ENCODE measurements at places on chromosomes 4 and X.

GRCh38 chrX:8730812-8731558 is 952 bp downstream of the ANOS1 start:
- DNase-seq, result no peak

DNA sequence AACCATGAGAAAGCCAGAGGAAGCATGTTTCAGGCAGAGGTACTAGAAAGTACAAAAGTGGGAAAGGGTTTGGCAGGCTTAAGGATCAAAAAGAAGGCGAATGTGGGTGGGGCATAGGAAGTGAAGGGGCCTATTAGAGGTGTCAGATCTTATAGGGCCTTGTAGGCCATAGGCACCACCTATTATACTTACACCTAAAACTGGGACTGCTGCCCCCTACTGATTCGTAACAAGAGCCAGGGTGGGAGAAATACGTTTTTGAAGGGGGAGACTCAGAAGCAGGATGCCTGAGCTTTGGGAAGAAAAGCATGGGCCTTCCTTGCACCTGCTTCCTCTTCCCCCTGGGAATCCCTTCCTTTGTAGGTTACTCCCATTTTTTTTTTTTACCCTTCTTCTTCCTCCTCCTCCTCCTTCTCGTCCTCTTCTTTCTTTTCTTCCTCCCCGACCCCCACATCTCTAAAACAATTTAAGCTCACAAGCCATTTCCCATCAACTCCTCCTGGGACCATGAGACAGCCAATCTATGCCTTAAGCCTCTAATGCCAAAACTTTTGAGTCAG is 40.7 kb upstream of the GPC3 start:
- DNase-seq, result no peak

DNA sequence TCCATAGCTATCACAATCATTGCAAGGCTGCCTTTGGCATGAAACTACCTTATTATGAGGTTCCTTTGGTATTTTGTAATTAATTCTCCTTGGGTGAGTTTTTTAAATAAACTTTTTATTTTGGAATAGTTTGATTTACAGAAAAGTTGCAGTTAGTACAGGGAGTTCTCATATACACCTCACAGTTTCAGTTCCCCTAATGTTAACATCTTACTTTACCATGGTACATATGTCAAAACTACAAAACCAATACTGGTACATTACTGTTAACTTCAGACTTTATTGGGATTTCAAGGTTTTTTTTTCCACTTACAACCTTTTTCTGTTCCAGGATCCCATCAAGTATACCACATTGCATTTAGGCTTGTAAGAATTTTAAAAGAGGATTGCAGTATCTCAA is 52.0 kb upstream of the RGN start:
- DNase-seq, result no peak

GRCh38 chrX:31366041-31366440 is 294.2 kb upstream of the FTHL17 start:
- DNase-seq, result no peak

- DNase-seq, result no peak
Observed at GRCh38 chrX:107675823-107676555, 47.7 kb downstream of the PRPS1 start.

DNA sequence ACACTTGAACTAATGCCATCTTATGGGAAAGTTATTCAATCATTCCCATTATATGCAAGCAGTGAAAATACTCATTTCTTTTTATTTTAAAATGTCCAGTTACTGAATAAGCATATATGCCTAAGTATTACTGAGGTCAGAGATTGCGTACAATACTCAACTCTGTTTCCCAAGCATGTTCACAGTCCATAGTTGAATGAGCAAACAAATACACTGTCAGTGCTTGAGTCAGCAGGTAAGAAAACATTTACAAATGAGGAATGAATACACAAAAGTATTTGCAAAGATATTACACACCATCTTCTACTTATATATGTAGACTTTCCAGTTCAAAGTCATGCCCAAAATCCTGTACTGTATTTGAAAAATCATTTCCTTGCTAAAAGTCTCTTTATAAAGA is 74.1 kb downstream of the TSPAN5 start:
- DNase-seq, result no peak

DNA sequence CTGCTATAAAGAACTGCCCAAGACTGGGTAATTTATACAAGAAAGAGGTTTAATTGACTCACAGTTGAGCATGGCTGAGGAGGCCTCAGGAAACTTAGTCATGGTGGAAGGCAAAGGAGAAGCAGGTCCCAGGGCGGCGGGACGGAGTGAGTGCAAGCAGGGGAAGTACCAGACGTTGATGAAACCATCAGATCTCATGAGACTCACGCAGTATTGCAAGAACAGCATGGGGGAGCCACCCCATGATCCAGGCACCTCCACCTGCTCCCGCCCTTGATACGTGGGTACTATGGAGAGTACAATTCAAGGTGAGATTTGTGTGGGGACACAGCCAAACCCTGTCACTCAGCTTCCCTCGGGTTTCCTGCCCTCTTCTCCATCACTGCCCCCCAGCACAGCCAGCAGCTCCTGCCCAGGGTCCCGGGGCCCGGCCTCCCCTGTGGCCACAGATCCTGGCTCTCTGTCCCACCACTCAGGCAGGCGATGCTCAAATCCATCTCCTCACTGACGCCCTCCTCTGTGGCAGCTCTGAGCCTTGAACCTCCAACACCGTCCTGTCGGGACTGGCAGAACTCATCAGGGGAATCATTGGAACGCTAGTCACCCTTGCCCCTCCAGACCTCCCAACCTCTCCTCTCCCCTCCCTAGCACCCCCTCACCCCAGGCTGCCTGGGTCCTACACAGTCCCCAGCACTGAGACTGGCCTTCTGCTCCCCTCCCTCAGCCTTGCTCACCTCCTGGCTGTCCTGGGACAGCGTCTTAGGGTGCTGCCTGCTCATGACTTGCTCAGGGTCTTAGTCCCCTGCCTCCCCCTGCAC is 37.6 kb downstream of the FGFRL1 start:
- DNase-seq, result no peak

DNA sequence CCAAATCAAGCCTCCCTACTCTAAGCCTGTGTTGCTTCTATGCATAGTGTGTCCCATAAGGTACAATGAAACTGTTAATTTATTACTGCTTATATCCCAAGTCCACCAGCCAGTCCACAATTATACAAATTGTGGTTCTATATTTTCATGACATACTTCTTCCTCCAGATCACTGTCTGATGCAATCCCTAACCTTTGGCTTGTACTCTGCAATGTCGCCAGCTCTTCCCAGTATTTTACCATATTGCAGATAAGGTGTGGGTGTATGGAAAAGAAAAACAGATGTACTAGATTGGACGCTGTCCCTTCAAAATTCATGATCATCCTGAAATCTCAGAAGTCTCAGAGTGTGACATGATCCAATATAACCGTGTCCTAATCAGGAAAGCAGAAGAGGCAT is 286.2 kb downstream of the GASK1B start:
- no peak for DNase-seq

- no peak for DNase-seq
Observed at GRCh38 chr4:21753084-21753760, 195.3 kb downstream of the KCNIP4 start.

DNA sequence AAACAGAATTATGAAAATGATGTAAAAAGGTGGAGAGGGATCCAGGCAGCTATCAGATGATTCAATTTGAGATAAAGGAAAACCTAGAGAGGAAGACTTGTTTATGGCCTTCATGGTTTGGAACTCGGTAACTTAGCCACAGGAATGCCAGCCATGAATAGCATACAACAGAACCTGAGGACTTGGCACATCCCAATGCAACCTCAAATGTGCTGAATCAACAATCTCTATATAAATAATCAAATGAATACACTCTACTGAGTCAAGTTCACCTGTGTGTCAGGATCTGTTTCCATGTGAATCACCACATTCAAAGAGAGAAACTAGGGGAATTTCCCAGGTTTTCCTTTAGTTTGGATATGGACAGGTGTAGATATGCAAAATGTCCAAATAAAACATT is 86.9 kb downstream of the MBNL3 start:
- no peak for DNase-seq

DNA sequence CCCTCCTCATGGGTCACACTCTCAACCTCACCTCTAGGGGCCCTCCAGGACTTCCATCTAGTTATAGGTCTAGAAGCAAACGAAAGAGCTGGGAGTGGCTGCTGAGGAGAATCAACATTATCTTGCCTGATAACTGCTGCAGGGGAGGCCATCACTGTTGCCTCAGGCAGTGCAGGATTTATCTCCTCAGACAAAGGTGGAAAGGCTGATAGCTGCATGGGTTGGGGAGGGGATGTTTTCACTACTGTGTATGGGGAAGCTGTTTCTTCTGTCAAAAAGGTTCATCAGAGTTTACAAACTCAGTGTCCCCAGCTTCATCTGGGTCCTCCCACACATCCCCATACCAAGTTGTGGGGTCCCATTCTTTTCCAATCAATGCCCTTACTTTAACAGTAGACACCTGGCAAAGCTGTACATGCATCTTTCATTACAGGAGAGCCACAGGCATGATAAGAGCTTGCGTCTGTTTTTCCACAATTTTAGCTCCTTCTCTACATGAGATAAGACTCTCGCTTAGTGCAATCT is 17.6 kb upstream of the PRDM8 start:
- DNase-seq, result no peak

- no peak for DNase-seq
Observed at GRCh38 chr4:16858275-16858752, 40.1 kb downstream of the LDB2 start.

DNA sequence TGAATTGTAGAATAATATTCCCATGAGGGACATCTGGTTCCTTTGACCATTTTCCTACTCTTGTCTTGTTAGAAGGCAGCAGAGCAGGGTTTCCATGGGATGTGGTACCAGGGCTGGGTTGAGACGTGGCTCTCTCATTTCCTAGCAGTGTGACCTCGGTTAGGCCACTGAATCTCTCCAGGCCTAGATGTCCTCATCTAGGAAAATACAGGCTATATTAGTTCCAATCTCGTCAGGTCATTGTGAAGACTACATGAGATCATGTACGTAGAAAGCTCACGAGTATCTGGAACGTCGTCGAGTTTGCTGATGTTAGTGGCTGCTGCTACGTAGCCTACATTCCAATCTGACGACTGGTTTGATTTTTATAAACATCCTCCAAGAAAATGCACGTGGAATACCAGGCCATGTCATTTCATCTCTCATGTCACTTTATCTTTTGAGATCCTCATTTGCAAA is 278.2 kb upstream of the GATB start:
- no peak for DNase-seq

DNA sequence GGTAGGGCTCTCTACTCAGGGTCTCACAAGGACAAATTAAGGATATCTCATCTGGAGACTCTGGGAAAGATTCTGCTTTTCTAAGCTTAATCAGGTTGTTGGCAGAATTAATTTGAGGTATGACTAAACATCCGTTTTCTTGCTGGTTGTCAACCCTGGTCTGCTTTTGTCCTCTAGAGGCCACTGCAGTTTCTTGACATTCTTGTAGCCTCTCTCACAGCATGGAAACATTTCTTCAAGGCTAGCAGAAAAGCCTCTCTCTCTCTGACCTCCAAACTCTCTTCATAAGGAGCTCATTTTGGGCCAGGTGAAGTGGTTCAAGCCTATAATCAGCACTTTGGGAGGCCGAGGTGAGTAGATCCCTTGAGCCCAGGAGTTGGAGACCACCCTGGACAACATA is 749.5 kb upstream of the PCDH7 start:
- no peak for DNase-seq

GRCh38 chr4:164880489-164881262 is 3.7 kb downstream of the APELA start:
- DNase-seq, result no peak

DNA sequence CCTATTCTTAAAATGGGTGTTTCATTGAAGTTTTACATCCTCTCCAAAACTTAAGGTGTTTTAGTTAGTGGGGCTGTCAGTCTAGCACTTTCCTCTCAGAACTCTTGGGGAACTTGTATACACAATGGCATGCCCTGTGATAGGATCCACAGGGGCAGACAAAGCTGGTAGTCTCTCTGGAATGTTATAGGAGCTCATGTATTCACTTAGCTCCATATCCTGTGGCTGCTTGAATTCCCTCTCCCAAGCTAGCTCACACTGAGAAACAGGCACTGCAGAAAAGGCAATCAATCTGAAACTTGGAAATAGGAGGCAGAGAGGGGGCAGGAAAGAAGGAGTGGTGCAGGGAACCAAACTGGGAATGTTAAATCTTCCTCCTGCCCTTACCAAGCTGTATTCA is 26.3 kb upstream of the ARMCX2 start:
- no peak for DNase-seq

DNA sequence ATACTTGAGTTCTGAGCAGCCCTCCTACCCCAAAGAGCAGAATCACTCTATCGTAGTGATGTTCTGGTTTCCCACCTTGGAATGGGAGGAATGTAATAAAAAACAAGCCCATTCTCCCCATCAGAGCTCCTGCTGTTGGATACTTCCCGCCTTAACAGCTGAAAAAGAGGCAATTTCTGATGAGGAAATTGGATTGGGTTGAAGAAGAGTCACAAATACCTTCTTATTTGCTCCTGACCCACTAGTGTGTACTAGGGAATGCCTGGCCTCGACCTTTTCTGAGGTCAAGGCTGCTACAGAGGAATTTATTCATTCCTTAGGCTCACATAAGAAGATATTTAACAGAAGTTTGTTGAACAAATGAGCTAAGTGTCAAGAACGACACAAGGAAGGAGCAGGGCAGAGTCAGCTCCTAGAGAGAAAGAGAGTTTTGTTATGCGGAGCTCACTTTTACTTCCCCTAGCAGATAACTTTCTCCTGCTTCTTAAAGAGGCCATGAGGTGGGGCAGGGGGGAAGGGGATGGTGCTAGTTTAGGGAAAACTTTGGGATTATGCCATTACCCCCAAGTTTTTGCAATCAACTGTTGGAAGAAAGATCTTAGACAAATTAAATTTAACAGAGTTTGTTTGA is 273.8 kb upstream of the CLNK start:
- DNase-seq, result no peak

DNA sequence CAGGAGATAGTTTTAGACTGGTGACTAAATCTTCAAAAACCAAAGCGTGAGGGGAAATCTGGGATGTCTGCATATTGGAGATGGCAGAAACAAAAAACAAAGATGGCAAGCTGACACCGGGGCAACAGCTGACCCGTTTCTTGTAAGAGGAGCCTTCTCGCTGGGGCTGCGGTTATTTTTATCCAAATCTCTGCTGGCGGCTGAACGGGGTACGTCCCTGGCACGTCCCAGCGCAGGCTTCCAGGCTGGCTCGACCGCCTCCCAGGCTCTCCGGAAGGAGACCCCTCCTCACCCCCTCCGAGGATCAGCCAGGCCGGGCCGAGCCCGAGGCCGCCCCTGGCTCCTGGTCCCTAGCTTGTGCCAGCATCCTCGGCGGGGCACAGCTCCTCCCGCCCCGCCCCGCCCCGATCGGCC is 403 bp downstream of the SGCB start:
- DNase-seq, result no peak

- no peak for DNase-seq
Observed at GRCh38 chr4:153232768-153233167, 28.5 kb downstream of the TRIM2 start.

Measured in NCI-H187 (cell line).